ENCODE measurements at places on chromosomes 7 and 10.

- DNase-seq, result no peak
Measured at GRCh38 chr7:152709287-152710152, 33.6 kb upstream of the XRCC2 start.

DNA sequence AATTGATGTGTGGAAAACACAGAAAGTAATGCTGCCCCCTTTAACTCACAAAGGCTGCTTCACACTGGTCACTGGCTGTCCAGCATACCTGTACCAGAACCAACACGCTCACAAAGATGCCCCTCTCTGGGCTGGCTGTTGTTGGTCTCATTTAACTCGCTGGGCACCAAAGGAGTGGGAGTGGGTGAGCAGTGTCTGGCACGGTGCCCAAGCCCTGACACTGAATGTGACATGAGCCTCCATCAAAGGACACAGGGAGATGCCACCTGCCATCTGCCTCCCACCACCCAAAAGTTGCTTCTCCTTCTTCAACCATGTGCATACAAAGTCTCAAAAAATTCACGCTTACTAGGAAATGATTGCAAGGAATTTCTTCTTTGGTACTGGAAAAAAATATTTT, 86.8 kb downstream of the FGFR2 start:
- no peak for DNase-seq

- DNase-seq, result no peak
Measured at GRCh38 chr7:94418851-94419250, 24.2 kb downstream of the COL1A2 start.

DNA sequence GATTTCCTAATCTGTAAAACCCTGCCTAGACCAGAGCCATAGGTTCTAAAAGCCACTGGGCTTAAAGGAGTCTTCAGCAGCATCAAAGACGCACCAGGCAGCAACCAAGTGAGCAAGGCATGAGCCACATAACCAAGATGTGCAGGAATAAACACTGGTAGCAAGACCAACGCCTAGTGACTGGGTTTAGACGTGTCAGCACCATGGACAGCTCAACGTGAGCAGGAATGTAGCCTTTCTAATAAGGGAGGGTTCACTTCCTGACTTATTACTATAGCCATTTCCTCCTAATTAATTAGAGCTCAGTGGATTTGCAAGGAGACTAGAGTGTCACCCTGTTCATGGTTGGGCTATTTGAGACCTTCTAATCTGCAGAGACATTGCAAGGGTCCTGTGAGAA, 223.7 kb downstream of the LHFPL3 start:
- no peak for DNase-seq

- no peak for DNase-seq
Measured at GRCh38 chr10:58239561-58240169, 28.0 kb downstream of the IPMK start.

DNA sequence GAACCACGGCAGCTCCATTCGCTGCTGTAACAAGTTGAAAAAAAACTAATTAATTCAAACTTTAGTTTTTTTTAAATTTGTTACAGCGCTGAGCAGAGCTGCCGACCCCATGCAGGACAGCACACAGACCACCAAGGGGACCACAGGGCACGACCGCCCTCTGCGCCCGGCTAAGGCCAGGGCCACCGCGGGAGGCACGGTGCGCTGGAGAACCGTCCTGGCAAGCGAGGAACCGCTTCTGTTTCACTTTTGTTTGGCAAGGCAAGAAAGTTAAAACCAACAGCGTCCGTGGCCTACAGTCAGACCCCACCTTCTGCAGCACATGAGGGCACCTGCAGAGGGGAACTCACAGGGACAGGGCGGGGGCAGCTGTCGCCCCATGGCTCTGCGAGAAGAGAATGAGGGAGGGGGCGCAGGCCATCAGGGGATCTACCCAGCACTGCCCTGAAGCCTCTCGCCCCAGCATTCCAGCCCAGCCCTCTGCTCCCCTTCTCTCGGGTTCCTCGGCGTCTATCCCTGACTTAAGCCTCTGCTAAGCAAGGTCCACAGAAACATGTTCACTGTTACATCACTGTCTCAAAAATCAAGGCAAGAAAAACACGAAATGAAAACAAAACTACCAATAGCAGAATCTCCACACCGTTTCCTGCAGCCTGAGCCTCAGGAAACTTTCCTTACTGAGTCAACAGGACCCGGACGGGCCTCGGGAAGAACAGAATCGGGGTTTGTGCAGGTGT, 204.4 kb downstream of the DIP2C start:
- no peak for DNase-seq

DNA sequence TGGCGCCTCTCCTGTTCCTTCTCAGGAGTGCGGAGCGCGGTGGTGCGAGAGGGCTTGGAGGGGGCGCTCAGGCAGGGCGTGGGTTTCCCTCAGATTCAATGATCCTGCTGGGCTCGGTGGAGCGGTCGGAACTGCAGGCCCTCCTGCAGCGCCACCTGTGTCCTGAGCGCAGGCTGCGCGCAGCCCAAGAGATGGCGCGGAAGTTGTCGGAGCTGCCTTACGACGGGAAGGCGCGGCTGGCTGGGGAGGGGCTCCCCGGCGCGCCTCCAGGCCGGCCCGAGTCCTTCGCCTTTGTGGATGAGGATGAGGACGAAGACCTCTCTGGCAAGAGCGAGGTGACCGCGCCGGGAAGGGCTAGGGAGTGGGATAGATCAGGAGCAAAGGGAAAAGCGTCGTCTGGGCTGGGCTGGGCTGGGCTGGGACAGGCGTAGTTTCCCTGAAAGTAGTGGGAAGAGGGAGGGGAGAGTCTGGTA, 17.0 kb downstream of the FAM131B start:
- no peak for DNase-seq

DNA sequence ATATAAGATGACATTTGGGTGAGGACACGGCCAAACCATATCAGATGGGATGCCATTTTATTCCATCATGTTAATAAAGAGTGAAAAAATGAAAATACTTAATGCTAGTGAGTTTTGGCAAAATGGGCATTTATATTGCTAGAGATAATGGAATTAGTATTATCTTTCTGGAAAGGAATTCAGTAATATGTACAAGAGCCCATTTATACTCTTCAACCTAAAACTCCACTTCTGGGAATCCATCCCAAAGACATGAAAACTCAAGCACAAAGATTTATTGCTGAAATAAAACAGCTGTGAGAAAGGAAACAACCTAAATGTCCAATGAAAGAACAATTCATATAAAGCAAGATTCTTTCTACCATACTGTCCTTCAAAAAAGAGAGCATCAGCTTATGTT, 96.0 kb upstream of the TMEM168 start:
- DNase-seq, result no peak

DNA sequence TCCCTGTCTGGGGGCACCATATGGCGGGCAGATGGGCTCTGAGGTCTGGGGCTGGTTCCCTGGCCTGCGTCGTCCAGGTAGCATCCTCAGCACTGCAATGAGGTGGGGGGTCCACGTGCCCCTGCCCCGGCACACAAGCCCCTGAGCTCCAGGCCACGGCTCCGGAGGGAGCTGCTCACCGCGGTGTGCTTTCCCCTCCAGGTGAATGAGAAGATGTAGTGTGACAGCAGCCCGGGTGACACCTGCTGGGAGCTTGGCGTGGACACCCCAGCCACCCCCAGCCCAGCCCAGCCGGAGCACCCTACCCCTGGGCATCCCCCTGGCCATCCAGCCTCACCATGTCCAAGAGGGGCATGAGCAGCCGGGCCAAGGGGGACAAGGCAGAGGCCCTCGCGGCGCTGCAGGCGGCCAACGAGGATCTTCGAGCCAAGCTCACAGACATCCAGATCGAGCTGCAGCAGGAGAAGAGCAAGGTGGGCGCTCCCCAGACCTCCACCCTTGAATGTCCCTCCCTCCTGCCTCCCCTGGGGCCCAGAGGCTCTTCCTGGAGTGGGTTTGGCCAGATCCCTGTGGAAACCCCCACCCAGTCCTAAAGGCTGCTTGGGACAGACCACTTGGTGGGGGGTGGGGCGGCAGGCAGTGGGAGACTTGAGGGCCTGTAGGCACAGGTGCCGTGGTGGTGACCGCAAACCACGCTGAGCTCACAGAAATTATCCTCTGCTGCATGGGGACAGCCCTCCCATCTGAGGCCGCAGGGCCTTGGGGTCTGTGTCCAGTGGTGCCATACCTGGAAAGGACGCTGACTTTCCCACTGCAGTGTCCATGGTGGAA, 38.9 kb downstream of the JAKMIP3 start:
- no peak for DNase-seq

- no peak for DNase-seq
Measured at GRCh38 chr7:22549667-22550513, 49.9 kb upstream of the STEAP1B start.

GRCh38 chr10:130869179-130869841, 442.2 kb downstream of the TCERG1L start:
- no peak for DNase-seq

GRCh38 chr7:20237464-20238193, 20.4 kb upstream of the MACC1 start:
- DNase-seq, result no peak

GRCh38 chr10:95430231-95430951, 130.8 kb downstream of the SORBS1 start:
- DNase-seq, result peak; percentile 60

DNA sequence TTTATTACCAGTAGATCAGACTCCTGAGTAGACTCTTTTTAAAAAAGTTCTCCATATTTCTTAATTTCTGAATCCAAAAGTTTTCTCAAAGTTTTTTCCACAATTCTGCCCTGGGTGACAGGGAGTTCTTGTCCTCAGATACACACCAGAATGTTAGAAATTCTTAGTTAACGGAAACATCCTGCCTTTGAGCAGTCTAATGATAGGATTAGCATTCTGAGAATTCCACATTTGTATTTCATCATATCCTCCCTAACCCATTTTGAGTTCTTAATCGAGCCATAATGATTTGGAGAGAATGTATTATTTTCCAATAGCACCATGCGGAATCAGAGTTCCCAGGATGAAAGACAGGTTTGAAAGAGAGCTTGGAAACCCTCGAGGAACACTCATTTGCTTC, 28.9 kb upstream of the MRPS33 start:
- no peak for DNase-seq

DNA sequence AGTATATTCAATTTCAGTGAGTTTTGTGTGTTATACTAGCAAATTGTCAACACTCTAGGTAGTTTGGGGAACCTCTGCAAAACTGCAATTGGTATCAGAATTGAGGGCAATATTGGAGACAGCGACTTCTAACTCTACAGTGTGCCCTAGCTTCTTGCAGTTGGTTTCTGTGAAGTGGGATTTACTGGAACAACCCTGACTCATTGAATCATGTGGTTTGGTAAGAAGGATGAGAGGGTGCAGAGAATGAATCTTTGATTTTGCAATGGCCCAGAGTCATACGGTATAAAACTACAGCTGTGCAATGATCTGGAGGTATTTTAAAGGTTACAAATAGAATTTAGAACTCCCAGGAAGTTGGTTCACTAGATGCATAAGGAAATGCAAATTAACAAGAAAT, 129.1 kb upstream of the PPP1R3A start:
- DNase-seq, result no peak

DNA sequence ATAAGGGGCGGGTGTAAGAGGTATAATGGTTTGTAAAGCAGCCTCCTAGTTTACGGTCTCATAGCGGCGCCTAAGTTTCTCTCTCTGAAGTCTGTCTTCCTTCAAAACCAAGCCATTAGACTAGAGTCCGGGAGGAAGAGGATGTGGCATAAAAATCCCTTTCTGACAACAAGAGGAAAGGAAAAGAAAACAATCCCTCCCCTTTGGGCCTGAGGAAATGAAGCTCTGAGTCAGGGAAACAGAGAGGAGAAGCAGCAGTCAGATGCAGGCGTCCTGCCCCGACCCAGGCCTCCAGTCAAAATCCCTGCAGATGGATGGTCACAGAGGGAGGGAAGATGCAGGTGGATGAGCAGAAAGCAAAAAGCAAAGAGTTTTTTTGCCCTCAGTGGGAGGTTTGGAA, 23.7 kb downstream of the PARP12 start:
- DNase-seq, result no peak

DNA sequence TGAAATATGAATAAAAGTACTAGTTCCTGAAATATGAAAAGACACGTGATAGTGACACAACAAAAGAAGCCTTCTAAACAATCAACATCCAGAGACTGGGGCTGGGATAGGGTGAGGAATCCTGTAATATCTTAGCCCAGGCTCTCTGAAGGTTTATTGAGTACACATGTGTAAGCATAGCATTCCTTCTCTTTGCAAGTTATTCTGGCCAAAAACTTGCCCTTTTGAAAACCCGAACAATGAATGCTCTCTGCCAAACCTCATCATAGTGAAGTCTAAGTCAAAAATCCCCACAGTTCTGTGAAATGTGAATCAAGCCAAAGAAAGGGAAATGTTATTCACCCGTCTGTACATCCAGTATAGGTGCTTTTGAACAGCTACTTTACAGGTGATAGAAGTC, 11.6 kb downstream of the SEMA3D start:
- no peak for DNase-seq

DNA sequence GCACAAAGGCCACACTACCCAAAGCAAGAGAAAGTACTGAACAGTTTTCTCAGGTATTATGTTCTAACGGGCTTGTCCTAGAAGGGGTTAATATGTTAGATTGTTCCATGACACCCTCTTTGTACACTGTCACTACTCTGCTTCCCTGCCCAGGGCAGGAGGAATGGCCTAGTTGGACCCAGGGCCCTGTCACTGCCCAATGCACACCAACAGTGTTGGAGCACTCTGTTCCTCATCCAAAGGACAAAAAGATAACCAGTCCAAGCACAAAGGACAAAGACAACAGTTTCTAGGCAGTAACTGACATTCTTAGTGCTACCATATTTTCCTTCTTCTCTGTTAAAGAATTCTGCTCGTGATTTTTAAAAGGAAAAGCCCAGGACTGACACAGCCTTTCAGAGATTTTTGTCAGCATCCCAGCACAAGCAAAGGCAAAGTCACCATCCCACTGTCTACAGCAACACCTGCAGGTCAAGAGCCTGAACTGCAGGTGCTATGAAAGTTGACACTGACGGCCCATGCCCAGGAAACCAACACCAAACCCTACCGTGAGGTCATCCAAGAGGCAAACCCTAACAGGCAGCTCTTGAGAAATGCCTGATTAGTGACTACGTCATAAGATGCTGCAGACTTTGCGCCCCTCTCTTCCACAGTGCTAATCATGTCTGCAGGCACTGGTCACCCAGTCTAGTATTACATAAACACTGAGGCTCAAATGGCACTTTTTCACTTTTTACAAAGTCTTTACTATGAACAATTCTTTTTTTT, 13.2 kb downstream of the NUDCD3 start:
- DNase-seq, result no peak

GRCh38 chr10:62049624-62050345, 148.3 kb downstream of the ARID5B start:
- DNase-seq, result no peak

DNA sequence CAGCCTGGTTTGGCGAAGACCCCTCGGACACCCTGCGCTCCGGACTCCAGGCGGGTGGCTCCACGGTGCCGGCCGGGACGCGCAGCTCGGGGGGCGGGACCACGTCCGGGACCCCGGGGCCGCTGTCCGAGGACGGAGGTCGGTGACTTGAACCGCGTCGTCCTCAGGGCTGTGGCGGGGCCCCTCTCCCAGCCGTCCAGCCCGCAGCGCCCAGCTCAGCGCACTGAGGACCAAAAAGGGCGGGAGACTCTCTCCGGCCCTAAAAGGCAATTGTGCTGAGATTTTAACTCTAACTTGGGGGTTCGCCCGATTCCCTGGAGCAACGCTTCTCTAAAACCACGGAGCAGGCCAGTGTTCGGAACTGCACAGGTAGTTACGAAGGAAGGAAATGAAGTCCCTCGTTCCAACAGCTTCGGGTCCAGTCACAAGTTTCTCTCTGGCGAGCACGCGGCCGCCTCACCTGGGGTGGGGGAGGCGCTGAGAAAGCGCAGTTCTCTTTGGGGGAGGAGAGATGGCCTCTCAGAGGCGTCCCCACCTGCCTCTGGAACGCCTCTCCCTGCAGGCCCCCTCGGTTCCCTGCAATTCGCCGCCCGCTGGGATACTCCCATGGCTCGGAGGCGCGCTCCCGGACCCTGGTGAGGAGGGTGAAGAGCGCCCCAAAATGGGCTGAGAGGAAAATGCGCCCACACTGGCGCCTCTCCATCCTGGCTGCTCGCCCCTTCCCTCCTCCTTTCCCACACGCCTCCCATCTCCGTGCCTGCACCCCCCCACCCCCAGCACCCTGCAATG, 352.7 kb downstream of the DNAJB6 start:
- no peak for DNase-seq

Data from GM12892 (cell line).